Activated T-cell treated with anti-CD3 and anti-CD28 coated beads, Interleukin-2, amount 50 U/mL, for 24 hours (primary cell): ENCODE measurements at places on chromosomes 7 and 10.

GRCh38 chr7:7100432-7100849, 81.9 kb upstream of the C1GALT1 start:
- DNase-seq = no peak

DNA sequence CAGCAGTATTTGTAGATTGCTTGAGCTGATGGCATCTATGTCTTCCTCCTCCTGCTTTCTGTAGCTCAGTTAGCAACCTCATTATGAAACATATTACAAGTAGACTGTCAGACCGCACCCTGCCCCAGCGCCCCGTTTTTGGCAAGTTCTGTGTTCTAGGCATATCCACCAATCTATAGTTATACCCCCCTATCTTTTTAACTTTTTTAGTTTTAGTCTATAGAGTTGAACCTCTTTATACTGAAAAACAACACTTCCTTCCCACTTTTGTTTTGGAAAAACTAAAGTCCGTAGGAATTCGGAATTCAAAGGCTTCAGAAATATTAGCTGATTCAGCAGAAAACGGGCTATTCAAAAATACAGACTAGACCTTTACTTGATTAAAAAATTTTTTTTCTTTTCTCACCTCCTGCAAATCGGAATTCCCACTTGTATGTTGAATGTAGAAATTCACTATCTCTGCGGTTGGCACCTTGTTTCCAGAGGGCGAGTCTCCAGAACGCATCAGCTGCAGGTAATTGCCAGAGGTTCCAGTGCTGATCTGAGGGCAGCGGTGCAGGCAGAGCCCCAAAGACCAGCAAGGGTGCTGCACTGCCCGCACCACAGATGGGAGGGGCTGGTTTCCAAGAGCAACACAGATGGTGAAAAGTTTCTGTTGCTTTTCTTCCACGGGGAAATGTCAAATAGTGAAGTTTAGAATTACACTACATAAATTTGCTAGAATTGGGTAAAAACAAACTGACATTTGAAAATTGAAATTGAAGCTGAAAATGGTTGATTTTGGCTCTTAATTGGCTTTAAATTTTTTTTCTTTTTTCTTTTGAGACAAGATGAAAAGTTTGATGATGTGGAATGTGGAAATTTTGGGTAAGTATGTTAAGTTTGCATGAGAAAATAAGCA, 2.2 kb upstream of the FZD8 start:
- no peak for DNase-seq

DNA sequence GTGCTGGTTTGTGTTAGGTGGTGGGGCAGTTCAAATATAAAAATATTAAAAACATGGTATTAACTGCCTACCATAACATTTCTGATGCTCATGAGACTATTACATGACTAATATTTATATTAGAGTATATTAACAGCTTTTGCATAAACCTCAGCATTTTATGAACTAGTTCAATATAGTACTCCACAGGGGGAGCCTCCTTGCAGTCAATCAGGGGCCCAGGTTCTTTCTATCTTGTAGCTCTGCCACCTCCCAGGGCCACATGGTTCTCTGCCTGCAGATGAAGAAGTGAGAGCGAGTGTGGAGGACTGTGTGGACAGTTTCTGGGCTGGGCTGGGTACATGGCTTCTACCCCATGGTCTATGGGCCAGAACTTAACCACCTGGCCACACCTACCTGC, 159.5 kb downstream of the RPS24 start:
- DNase-seq = no peak

GRCh38 chr7:48046458-48046857, 11.1 kb downstream of the C7orf57 start:
- DNase-seq = no peak

DNA sequence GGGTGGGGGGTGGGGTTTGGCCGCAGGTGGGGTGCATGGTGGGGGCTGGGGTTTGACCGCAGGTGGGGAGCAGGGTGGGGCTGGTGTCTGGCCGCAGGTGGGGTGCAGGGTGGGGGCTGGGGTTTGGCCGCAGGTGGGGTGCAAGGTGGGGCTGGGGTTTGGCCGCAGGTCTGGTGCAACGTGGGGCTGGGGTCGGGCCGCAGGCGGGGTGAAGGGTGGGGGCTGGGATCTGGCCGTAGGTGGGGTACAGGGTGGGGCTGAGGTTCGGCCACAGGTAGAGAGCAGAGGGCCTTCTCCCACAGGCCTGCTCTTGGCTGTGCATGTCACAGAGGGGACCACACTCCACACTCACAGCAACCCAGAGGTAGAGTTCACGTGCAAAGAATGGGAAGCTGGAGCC, 586.6 kb downstream of the PTPRN2 start:
- DNase-seq = no peak

- DNase-seq = peak; percentile 44
These were observed 85.0 kb downstream of the SGMS1 start for GRCh38 chr10:50538555-50539398.
